CD4-positive, alpha-beta T cell treated with Interleukin-6 at 100 ng/mL for 8 hours (primary cell): ENCODE measurements at places on chromosomes 12 and 14.

GRCh38 chr12:124449623-124450375, 117.6 kb downstream of the NCOR2 start:
- DNase-seq, result no peak

DNA sequence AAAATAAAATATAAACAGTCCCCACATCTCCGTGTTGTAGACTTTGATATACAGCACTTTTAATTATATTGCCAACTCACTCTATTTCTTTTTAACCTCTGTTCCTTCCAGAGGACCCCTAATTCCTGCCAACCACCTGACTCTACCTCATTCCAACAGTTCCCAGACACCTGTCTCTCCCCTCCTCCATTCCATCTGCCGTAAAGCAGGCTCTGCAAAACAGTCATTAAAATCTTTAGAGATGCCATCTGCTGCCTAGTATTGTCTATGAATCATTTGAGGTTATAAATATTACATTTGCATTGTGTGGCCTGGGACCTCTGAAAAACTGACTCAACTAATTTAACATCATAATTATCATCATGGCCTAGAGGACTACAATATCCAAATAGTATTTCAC, 148.8 kb upstream of the DCN start:
- no peak for DNase-seq

DNA sequence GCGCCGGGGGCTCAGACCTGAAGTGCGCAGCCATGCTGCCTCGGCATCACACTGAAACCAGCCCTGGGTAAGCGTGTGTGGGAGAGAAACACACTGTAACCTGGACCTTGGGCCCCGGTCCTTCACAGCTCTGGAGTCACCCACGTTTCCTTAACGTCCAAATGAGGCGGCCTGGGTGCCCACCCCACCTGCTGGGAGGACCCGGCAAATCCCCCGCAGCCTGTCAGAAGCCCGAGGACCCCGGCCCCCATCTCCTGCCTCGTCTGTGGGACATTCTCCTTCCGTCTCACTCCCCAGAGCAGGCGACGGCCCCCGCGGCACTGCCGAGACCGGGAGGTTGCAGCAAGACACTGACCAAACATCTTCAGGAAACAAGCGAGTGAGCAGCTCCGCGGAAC, 66.5 kb upstream of the GALNT9 start:
- no peak for DNase-seq

DNA sequence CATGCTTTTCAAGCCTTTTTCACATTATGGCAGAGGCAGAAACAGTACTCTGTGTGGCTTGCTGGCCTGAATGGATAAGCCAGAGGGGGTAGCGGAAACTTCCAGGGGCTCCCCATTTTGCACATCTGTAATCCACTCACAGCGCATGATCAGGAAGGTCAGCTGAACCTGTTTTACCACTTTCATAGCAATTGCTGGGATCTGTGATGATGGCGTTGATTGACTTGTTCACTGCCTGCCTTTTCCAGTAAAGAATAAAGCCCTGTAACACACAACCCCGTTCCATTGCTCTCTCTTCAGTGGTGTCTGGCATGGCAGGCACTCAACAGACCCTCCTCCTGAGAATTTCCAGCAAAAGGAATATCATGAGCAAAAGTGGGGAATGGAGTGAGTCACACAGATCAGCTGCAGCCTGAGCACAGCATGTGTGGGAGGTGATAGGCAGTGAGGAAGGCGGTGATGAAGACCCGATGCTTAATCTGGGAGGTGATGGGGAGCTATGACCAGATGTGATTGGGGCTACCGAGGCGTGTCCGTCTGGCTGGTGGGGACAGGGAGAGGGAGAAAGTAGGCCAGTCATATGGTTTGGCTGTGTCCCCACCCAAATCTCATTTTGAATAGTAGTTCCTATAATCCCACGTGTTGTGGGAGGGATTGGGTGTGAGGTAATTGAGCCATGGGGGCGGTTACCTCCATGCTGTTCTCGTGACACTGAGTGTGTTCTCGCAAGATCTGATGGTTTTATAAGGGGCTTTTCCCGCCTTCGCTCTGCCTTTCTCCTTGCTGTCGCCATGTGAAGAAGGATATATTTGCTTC, 44.7 kb upstream of the CHST11 start:
- no peak for DNase-seq

- no peak for DNase-seq
Observed at GRCh38 chr14:61581955-61582615, 113.2 kb upstream of the HIF1A start.

DNA sequence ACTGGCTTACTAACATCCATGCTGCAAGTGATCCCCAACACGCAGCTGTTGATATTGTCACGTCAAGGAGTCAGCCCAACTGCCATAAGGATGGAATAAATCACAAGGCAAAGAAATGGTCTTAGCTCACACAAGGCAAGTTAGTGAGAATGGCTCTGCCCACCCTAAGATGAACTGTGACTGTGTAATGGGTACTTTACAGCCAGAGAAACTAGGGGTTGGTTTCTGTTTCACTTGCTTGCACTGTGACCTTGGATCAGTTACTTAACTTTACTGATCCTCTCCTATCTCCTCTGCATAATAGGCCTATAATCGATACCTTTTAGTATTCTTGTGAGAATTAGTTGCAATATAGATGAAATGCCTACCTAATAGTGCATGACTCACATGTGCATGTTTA, 52.2 kb upstream of the ANO2 start:
- no peak for DNase-seq

DNA sequence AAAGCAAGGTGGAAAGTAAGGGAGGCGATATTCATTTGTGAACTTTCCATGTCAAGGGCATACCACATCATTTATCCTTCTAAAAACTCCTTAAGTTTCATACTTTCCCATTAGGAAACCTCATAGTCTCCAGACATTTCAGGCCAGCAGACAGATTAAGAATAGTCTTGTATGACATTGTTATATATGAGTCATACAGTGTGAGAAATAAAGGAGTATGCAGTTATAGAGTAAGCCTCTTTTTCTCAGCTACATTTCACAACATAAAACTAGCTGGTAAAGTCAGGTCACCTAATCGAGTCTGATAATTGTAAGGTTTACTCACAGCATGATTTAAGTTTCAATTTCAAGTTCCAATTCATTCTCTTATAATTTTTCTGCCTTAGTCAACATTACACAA, 164.3 kb downstream of the GRIP1 start:
- no peak for DNase-seq

DNA sequence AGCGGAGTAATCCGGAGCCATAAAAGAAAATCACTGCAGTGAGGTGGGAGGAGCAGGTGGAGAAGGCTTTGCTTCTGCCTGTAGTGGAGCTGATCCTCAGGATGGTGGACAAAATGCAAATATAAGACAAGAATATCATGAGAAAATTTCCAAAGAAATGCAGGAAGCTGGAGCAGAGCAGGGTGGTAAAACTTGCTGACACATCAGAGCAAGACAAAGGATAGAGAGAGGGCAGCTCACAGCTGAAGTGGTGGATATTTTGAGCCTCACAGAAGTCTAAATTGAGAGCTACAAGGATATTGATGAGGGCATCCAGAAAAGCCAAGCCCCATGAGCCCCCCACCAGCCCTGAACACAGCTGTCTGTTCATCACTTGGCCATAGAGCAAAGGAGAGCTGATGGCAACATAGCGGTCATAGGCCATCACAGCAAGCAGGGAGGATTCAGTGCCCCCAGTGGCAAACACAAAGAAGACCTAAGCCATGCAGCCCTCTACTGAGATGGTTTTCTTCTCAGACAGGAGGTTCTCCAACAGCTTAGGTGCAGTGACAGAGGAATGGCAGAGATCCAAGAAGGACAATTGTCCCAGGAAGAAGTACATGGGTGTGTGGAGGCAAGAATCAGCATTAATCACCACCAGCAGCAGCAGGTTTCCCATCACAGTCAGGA, 30.0 kb upstream of the ANP32D start:
- DNase-seq, result no peak
